ENCODE measurements at places on chromosomes 16 and 17.

- DNase-seq: no peak
These were observed 5.1 kb downstream of the ARL4D start for GRCh38 chr17:43403846-43404245.

DNA sequence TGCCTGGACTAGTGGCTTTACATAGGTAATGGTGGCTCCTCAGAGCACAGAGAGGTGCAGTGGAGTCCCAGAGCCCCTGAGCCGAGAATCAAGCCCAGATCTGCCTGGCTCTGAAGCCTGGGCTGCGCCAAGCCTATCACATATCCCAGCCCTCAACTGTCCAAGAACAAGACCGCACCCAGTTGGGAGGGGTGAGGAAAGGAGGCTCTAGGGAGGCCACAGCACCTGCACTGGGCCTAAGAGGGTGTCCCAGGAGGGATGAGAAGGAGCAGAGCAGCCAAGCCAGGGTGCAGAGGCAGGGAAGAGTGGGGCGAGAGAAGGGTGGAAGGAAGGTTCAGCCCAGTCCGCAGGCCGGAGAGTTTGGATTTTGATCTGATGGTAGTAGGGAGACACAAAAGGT is 941 bp upstream of the RNF112 start:
- no peak for DNase-seq

GRCh38 chr16:84751241-84751640 is 51.4 kb downstream of the USP10 start:
- no peak for DNase-seq

GRCh38 chr17:50297407-50297865 is 23.2 kb downstream of the TMEM92 start:
- peak; percentile 41 for DNase-seq

DNA sequence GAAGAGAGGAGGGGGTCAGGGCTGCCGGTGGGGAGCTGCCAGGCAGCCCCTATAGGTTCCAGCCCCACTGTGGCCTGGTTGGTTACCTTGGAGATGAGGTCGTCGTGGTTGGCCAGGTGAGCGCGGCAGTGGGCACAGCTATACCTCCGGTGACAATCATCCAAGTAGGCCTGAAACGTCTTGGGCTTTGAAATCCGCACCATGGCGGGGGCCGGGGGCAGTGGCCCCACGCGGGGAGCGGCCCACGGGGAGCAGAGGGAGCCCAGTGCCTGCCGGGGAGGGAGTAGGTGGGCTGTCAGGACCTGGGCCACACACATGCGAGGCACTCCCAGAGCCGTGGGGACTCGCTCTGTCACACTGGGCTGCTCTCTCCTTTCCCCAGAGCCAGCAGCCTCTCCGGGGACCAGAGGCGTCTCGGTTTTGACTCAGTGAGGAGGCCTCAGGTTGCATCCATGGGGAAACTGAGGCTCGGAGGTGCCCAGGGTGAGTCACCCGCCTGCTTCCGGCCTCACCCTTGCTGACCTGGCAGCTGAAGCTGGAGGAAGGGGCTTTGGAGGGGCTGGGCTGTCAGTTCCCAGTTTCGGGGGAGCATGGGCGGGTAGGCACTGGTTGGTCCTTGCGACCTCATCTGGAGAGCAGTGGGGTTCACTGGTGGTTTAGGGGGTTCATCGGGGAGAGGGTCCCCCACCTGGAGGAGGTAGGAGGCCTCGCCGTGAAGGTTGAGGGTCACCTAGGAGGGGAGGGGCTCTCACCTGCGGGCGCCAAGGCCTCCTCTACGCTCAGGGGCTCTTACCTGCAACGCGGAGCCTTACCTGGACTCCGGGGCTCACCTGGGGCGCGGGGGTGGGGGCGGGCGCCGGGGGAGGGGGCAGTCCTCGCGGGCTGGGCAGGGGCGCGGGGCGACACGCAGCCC is 591 bp downstream of the YPEL3 start:
- no peak for DNase-seq

DNA sequence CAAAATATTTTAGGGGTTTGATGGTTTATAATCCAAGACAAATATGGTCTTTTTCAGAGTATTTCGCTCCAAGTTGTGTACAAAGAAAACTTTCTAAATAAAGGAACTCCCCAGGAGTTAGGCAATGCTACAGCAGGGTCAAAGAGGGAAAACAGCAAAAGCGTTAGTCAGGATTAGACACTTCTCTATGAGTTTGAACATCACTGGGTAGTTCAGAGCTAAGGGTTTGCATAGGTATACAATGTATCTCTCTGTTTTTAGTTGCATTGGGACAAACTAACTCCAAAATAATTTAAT is 34.8 kb downstream of the FAM20A start:
- DNase-seq: no peak

- DNase-seq: no peak
These were observed 2.0 kb upstream of the GRIN2C start for GRCh38 chr17:74861662-74862107.

GRCh38 chr16:58187665-58188421 is 10.1 kb downstream of the CSNK2A2 start:
- no peak for DNase-seq

- DNase-seq: no peak
These were observed 36.0 kb upstream of the ICAM2 start for GRCh38 chr17:64056269-64057005.

Measured in T1000 (cell line).